ENCODE measurements at places on chromosomes 6 and 20.

DNA sequence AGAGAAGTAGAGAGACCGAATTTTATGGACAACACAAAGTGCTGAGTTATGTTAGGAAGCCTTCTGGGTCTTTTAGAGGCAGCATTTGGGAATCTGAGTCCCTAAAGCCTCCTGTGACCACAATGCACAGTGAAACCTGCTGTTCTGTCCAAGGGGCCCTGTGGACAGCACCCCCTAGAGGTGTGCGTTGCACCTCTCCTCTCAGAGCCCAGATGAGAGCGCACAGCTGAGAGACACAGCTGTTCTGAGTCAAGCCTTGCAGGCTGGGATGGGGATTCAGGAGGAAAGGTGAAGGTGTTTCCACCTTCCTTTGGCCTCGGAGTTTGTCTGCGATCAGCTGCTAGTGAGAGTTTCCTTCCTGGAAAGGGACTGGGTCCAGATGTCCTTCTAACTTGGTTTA is 13.0 kb downstream of the PCK1 start:
- no peak for DNase-seq

- DNase-seq, result no peak
Measured at GRCh38 chr6:4398791-4399190, 263.4 kb upstream of the ECI2 start.

DNA sequence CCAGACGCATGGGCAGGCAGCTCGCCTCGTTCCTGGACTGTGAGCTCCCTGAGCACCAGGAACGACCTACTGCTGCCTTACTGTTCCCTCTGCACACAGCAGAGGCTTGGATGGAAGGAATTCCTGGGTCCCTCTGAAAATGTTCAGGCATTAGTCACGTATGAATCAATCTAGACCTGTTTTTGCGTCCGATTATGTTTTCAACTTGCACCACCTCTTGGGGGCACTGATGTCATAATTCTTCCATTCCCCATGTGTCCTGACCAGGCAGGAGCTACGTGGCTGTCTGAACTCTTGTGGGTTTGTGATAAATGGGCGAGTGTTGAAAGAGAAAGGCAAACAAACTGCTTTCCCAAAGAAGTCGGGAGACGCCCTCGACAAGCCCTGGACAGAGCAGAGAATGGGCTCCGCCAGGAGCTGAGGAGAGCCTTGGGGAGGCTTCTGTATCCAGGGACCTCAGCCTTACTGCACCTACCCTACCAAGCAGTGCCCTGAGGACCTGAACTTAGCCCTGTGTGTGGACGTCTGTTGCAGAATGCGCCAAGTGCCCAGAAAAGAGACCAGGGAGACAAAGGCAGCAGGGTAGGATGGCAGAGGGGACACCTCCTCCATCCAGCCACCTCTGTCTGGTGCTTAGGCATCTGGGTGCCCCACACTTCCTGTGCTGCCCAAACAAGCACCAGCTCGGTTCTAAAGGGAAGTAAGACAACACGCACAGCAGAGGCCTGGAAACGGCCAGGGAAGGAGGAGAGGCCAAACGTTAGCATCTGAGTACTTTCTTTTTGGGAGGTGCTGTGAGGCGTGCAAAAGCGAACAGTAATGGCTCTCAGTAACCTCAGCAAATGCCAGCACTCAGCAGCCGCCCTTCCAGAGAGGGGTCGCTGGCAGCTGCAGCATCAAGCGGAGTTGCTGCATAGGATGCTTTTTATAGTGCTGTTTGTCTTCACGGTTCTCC is 124.2 kb downstream of the LY86 start:
- no peak for DNase-seq

GRCh38 chr6:16487996-16488674 is 249.7 kb downstream of the GMPR start:
- no peak for DNase-seq

GRCh38 chr6:22026164-22026678 is 270.6 kb downstream of the PRL start:
- DNase-seq, result no peak

DNA sequence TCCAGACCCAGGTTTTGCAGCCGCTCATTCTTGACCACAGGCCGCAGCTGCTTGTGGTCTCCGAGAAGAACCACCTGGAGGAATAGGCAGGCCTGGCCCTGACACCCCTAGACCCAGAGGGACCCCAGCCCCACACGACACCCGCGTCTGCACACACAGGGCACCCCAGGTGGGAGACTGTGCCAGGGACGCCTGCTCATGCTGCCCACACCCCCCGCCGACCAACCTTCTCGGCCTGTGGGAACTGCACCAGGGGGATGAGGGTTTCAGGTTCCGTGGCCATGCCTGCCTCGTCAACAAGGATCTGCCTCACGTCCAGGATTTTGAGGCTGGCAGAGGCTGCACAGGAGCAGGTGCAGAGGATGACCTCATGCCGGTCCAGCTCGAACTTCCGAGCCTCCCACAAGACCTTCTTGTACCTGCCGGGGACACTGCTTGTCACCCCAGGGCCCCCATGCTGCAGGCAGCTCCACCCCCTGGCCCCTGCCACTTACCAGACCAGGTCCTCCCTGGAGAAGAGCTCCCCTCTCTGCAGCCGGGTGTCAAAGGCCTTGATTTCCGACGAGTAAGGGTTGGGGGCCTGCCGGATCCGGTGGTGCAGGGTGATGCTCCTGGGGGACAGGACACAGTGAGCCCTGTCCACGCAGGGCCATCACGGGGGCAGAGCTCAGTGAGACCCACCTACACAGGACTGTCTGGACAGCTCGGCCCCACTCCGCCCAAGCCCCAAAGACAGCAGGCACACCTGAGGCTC is 7.1 kb downstream of the FNDC11 start:
- DNase-seq, result no peak

DNA sequence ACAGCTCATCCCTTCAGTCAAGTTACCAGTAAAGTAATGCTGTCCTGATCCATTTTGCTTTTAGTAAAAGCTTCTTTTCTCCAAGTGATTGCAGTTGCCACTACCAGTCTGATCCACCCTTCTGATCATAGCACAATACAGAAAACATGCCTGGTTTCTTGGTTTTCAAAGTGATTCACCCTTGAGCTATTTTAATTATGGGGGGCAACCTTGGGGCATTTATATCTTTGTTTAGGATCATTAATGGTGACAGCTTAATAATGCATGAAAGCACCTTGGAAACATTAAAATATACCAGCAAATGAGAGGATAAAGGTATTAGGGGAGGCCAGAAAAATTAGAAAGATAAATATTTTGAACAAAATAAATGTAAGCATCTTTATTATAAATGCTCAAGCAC is 38.4 kb downstream of the LRRC1 start:
- no peak for DNase-seq

- DNase-seq, result no peak
Measured at GRCh38 chr20:53622247-53623133, 28.9 kb upstream of the ZNF217 start.

- DNase-seq, result no peak
Measured at GRCh38 chr20:40646361-40646760, 42.7 kb downstream of the MAFB start.

DNA sequence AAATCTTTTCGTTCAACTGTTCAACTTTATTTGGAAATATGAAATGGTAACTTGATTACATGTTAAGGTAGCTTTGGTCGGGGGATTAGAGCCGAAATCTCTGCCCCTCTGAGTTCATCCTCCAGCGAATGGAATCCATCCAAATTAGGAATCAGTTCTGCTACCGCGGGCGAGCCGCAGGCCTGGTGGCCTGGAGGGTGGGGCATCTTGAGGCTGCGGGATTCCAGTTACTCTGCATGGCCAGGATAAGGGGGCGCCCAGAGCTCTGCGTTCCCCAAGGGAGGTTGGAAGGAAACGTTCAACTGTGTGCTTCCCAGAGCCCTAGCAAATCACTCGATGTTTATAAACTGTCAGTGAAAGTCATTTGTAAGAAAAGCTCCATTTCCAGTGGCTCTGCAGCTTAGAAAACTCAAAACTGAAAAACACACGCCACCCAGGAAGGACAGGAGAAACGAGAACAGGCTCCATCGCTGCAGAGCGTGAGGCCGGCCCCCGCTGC is 262.2 kb downstream of the TAF4 start:
- DNase-seq, result no peak

GRCh38 chr20:10467681-10468339 is 32.7 kb downstream of the SLX4IP start:
- DNase-seq, result no peak

- DNase-seq, result no peak
Measured at GRCh38 chr6:115594891-115595290, 465.8 kb downstream of the FRK start.

GRCh38 chr6:15823838-15824414 is 161.1 kb upstream of the DTNBP1 start:
- DNase-seq, result no peak
